ENCODE measurements at places on chromosomes 3 and 15.

GRCh38 chr3:25594007-25594502, 70.7 kb downstream of the TOP2B start:
- peak overlapping the region; percentile 62 for H3K27ac ChIP-seq
- H3K36me3 ChIP-seq = peaks cover 18% of the 10 kb centered on the region
- peak; percentile 29 for DNase-seq
- no peak overlapping the region for H3K4me3 ChIP-seq

GRCh38 chr3:81998139-81998755, 236.8 kb upstream of the GBE1 start:
- H3K27me3 ChIP-seq = no peaks in the 10 kb centered on the region
- no peak overlapping the region for H3K27ac ChIP-seq
- H3K4me3 ChIP-seq = no peak overlapping the region
- peaks cover 3% of the 10 kb centered on the region for H3K4me1 ChIP-seq
- no peaks in the 10 kb centered on the region for H3K36me3 ChIP-seq

- H3K27ac ChIP-seq = no peak overlapping the region
- peaks cover 2% of the 10 kb centered on the region for H3K4me1 ChIP-seq
- H3K36me3 ChIP-seq = no peaks in the 10 kb centered on the region
- H3K4me3 ChIP-seq = no peak overlapping the region
These were observed 18.3 kb upstream of the NTRK3 start for GRCh38 chr15:88274553-88275460.

DNA sequence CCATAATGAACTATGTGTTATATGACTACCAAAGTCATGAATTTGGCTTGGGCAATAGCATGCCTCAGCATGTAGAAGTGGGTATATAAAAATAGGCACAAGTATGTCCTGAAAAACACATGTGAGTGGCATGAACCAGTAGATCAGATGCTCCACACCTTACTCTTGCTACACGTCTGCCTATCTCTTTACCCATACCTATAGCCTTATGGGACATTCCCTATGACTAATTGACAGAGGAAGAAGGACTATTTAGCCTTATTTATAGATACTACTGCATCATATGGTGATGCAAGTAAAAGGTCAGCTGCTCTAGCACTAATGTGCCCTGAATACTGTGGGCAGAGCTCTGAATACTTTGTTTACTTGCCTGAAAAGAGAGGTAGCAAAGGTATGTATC, 81.0 kb upstream of the ZPLD1 start:
- no peaks in the 10 kb centered on the region for H3K36me3 ChIP-seq
- H3K27me3 ChIP-seq = no peaks in the 10 kb centered on the region
- no peak overlapping the region for H3K27ac ChIP-seq
- no peaks in the 10 kb centered on the region for H3K4me1 ChIP-seq
- no peak overlapping the region for H3K4me3 ChIP-seq
- DNase-seq = no peak

GRCh38 chr3:77038930-77039605, 831 bp upstream of the ROBO2 start:
- no peak overlapping the region for H3K4me3 ChIP-seq
- no peak overlapping the region for H3K27ac ChIP-seq
- H3K36me3 ChIP-seq = peaks cover 3% of the 10 kb centered on the region
- no peaks in the 10 kb centered on the region for H3K4me1 ChIP-seq
- no peaks in the 10 kb centered on the region for H3K27me3 ChIP-seq

GRCh38 chr3:13111873-13112520, 38.8 kb upstream of the IQSEC1 start:
- H3K4me3 ChIP-seq = no peak overlapping the region
- no peak overlapping the region for H3K27ac ChIP-seq
- H3K4me1 ChIP-seq = peaks cover 14% of the 10 kb centered on the region
- DNase-seq = no peak

- H3K4me3 ChIP-seq = no peak overlapping the region
- no peak overlapping the region for H3K27ac ChIP-seq
- no peaks in the 10 kb centered on the region for H3K27me3 ChIP-seq
- H3K36me3 ChIP-seq = peaks cover 7% of the 10 kb centered on the region
These were observed 2.9 kb downstream of the UCN2 start for GRCh38 chr3:48560648-48561018.

- no peaks in the 10 kb centered on the region for H3K36me3 ChIP-seq
- H3K4me1 ChIP-seq = no peaks in the 10 kb centered on the region
- DNase-seq = no peak
- peaks cover 66% of the 10 kb centered on the region for H3K27me3 ChIP-seq
- no peak overlapping the region for H3K27ac ChIP-seq
These were observed 40.1 kb upstream of the RASGRF1 start for GRCh38 chr15:79130535-79131130.

GRCh38 chr3:169562988-169563774, 100.3 kb downstream of the MECOM start:
- H3K36me3 ChIP-seq = no peaks in the 10 kb centered on the region
- no peak overlapping the region for H3K27ac ChIP-seq
- H3K27me3 ChIP-seq = peaks cover 11% of the 10 kb centered on the region
- DNase-seq = no peak
- no peak overlapping the region for H3K4me3 ChIP-seq

- no peak for DNase-seq
- no peak overlapping the region for H3K4me3 ChIP-seq
- H3K27ac ChIP-seq = no peak overlapping the region
- no peaks in the 10 kb centered on the region for H3K36me3 ChIP-seq
These were observed 161.9 kb upstream of the UBE3A start for GRCh38 chr15:25600751-25601150.

DNA sequence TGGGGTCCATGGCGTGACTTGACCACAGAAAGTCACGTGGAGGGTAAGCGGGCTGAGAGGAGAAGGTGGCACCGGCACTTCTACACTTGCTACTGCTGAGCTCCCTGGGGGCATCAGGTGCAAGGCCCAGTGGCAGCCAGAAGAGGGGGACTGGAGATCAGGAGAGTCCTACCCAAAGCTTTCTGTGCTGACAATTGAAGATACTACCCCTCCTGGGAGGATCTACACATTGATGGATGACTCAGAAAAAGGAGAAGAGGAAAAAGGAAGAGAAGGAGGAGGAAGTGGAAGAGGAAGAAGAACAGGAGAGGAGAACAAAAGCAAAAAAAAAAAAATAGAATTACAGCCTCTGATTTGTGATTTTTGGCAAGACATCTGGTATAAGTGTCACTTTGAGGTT, 41.2 kb downstream of the MYO5C start:
- DNase-seq = no peak
- peaks cover 4% of the 10 kb centered on the region for H3K36me3 ChIP-seq
- no peak overlapping the region for H3K4me3 ChIP-seq
- H3K27ac ChIP-seq = no peak overlapping the region
- H3K27me3 ChIP-seq = no peaks in the 10 kb centered on the region

DNA sequence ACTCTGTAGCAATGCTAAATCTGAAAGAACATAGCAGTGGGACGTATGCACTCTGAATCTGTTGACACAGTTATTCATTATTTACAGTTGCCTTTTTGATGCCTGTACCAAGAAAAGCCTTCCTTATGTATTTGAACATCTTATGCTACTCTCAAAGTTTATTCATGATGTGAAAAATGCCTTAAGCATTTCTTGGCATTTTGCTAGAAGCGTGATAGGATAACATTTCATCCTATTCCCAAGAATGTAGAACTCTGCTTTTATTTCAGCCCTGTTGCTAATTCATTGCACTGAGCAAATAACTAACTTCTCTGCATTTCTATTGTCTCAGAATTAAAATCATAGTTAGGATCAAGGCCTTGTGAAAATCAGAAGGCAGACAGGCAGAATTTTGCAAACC, 105.5 kb downstream of the STRIT1 start:
- H3K36me3 ChIP-seq = no peaks in the 10 kb centered on the region
- no peaks in the 10 kb centered on the region for H3K4me1 ChIP-seq
- H3K27me3 ChIP-seq = no peaks in the 10 kb centered on the region
- H3K27ac ChIP-seq = no peak overlapping the region
- no peak overlapping the region for H3K4me3 ChIP-seq

GRCh38 chr15:72912121-72912520, 128.6 kb upstream of the ADPGK start:
- no peaks in the 10 kb centered on the region for H3K36me3 ChIP-seq
- peaks cover 6% of the 10 kb centered on the region for H3K4me1 ChIP-seq
- no peak overlapping the region for H3K4me3 ChIP-seq
- H3K27me3 ChIP-seq = peaks cover 7% of the 10 kb centered on the region
- no peak overlapping the region for H3K27ac ChIP-seq

DNA sequence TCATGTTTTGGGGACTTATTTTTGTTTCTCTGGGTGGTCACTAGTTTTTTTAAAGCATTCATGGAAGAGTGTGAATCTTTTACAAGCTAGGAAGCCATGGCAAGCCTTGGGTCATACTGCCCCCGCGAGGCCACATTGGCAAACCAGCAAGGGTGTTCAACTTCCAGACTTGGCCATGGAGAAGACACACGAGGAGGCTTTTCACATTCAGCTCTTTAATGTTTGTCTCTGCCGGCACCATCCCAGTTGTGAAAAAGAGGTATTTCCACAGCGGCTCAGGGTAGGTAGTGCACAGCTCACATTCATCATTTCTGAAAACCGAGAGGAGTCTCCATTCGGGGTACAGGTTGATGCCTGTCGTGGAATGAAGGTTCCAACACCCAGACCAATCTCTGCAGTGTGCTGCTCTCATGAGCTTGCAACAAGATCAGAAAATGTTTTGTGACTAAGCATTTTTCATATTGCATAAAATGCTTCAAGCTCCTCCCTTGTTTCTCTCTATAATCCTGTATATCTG, 7.7 kb downstream of the CCR5 start:
- no peaks in the 10 kb centered on the region for H3K27me3 ChIP-seq
- peaks cover 60% of the 10 kb centered on the region for H3K4me1 ChIP-seq
- no peak overlapping the region for H3K27ac ChIP-seq
- DNase-seq = peak; percentile 58
